ENCODE measurements at places on chromosomes 3 and 15. TPM values are rescaled to one million over a fixed set of nuclear protein-coding genes. Genes with fewer than 3 reads are reported as not detected.

The KLHL6 gene
- total RNA-seq = 52.5 TPM

The GHSR gene
- total RNA-seq = not detected

The MINDY2 gene
- 16.3 TPM for total RNA-seq

The TEX55 gene
- not detected for total RNA-seq

The ETV5 gene
- not detected for total RNA-seq

The CHST14 gene
- 9.9 TPM for total RNA-seq

- DNase-seq = no peak
Observed at GRCh38 chr3:9124730-9125129, 124.7 kb downstream of the SRGAP3 start.

DNA sequence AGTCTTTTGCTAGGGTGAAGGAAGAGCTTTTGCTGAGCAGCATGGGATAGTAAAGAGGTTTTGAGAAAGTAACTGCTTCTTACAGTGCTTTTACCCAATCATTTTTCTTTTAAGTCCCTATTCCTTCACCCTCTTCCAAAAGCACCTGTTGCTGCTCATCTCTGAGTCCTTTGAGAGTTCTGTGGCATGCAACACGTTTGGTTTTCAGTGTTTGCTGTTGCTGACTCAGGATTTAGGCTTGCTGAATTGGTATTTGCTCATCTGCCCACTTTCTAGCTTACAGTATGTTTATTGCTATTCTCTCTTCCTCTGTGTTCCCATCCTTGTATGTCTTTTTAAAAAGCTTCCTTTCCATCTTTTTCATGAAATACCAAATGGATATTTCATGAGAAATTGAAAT is 55.9 kb upstream of the THRB start:
- DNase-seq = no peak

- DNase-seq = no peak
Observed at GRCh38 chr3:143147707-143148106, 28.1 kb downstream of the CHST2 start.

- no peak for DNase-seq
Observed at GRCh38 chr15:70092464-70093027, 5.2 kb downstream of the TLE3 start.
